ENCODE measurements at places on chromosomes 2 and 18.

GRCh38 chr2:203022751-203023150 is 8.1 kb downstream of the NBEAL1 start:
- no peak for DNase-seq

DNA sequence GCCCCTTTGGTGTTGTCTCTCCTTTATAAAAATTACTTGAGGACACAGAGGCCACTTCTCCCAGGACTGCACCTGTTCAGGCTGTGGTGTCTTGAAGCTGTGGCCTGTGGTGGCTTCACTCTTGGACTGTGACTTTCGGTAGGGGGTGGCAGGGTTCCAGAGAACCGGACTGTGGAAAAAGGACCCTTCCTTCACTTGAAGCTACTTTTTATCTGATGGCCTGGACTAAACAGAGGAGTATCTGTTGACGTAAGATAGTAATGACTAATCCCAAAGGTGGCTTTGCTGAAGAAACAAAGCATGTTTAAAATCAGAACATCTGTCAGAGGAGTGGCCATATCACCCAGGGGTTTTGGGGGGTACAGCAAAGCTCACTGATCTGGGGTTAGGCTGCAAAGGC is 60.8 kb downstream of the CENPO start:
- no peak for DNase-seq

GRCh38 chr18:36947820-36948348 is 119.0 kb downstream of the KIAA1328 start:
- no peak for DNase-seq

GRCh38 chr2:72994282-72994990 is 77.1 kb downstream of the SFXN5 start:
- no peak for DNase-seq

DNA sequence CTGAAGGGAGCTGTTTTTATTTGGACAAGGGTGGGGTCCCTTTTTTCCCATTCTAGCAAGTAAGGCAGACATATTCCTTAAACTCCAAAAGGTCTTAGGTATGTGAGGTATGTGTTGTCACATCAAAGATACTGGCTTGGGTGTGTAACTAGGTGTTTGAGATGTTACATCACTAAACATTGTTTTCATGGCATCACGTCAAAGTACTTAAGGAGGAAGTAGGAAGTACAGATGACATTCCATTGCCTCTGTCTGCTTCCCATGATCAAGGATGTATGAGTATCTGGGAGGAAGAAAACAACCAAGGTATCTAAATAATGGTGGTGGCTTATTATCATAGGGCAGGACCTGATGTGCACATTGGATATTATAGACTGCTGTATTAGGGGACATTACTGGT is 39.3 kb downstream of the CD302 start:
- DNase-seq = no peak

- DNase-seq = no peak
Measured at GRCh38 chr2:217538719-217539118, 464.1 kb downstream of the TNS1 start.

- no peak for DNase-seq
Measured at GRCh38 chr2:195902857-195903256, 165.8 kb downstream of the DNAH7 start.

- DNase-seq = no peak
Measured at GRCh38 chr18:37084912-37085311, 256.0 kb downstream of the KIAA1328 start.

- DNase-seq = no peak
Measured at GRCh38 chr2:28439127-28439526, 46.5 kb downstream of the FOSL2 start.

- DNase-seq = no peak
Measured at GRCh38 chr2:176106581-176107539, at the start of gene HOXD11. HOXD11 (plus strand) TSS chr2:176107280; CDS start chr2:176107356, 76 bp downstream.

DNA sequence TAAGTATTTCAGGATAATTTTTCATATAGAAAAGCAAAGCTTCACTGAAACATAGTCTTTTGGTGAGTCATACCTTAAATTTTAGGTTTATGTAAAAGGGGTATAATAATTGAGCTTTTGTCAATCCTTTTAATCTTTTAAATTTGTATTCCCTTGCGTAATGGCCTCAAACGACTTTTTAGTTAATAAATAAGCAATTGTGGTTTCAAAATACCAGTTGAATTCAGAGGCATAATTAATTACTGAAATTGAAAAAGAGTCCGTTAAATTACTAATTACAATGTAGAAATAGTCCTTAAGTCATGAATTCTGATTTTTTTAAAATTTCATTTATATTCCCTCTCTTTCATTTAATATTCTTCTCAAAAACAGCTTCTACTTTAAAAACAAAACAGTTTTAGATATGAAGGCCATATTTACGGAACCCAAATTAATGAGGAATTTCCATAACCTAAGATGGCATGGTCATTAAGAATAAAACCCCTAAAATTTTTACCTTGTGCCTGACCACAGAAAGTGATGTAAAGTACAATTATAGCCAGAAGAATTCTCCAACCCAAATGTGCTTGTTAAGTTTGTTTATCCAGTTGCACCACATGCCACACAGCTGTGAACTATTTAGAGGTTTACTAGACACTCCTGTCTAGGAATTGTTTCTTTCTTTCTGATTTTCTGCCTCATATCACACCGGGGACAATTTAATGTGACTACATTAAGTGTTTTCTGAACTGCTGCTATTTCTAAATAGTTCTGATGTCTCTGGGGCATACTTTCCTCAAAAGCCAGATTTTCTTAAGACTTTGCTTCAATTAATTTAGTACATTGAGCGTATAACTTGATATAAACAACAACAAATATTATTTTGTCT is 60.7 kb upstream of the ITGA4 start:
- DNase-seq = no peak

- DNase-seq = no peak
Measured at GRCh38 chr2:234535464-234535863, 38.6 kb upstream of the ARL4C start.

- DNase-seq = no peak
Measured at GRCh38 chr2:43937269-43937820, 58.4 kb downstream of the LRPPRC start.

DNA sequence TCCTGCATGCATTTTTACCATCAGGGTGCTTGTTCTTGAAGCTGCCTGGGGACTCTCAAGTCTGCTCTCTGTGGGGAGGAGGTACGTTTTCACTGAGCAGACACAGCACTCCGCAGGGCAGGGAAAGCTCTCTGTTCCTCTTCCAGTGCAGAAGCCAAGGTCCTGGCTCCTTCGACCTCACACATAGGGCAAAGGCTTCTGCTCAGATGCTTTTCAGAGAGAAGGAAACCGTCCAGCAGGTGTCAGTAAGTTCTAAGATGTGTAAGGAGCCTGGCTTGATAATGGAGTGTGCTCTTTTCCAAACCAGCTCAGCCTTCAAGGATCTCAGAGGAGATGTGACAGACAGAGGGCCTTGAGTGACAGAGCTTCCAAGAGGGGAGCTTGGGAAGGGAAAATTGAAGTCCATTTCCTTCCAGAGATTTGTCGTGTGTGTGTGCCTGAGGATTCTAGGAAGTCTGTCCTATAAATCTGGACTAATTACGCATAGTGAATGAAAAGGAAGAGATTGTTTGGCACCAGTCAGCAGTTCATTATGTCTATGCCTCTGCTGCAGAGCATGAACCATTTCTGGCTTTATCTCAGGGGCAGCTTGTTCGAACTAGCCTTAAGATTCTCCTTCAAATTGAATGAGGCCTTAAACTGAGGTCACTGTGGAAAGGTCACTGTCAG is 67.3 kb upstream of the UPP2 start:
- DNase-seq = no peak

GRCh38 chr2:181789827-181790448 is 101.6 kb upstream of the ITPRID2 start:
- DNase-seq = no peak
